Foreskin keratinocyte (primary cell): ENCODE measurements at places on chromosomes 13 and 19. TPM values are rescaled to one million over a fixed set of nuclear protein-coding genes. Genes with fewer than 3 reads are reported as not detected.

The NLRP11 gene
- not detected in 2 replicates for total RNA-seq

The C13orf46 gene
- not detected in 2 replicates for total RNA-seq

The PRR36 gene
- total RNA-seq = 0.03 TPM in 1 of 2 replicates, not detected in the other

The IGFL3 gene
- 2.3 and 5.2 TPM in 2 replicates for total RNA-seq

The DIAPH3 gene
- 20.1 and 27.2 TPM in 2 replicates for total RNA-seq

The EVI5L gene
- total RNA-seq = 11.4 and 13.7 TPM in 2 replicates

The DPRX gene
- not detected in 2 replicates for total RNA-seq

The SCN1B gene
- 0.21 and 0.48 TPM in 2 replicates for total RNA-seq

GRCh38 chr13:44422755-44423643 lies 49.4 kb downstream of the SERP2 start:
- no peak for DNase-seq

- DNase-seq = no peak
These were observed 381.0 kb downstream of the TSHZ3 start for GRCh38 chr19:30968210-30968609.

- DNase-seq = peak; percentile 3
These were observed 789.1 kb downstream of the GPC5 start for GRCh38 chr13:92187378-92187989.

GRCh38 chr19:8210421-8211101 lies 1.4 kb downstream of the CERS4 start:
- no peak for DNase-seq

GRCh38 chr19:57527136-57527881 lies at the start of gene ZNF549:
ZNF549 (plus strand) TSS chr19:57527356; CDS start chr19:57527574, 218 bp downstream.
- DNase-seq = peak; percentile 93

- no peak for DNase-seq
These were observed 18.5 kb downstream of the KLHL26 start for GRCh38 chr19:18655173-18655844.

DNA sequence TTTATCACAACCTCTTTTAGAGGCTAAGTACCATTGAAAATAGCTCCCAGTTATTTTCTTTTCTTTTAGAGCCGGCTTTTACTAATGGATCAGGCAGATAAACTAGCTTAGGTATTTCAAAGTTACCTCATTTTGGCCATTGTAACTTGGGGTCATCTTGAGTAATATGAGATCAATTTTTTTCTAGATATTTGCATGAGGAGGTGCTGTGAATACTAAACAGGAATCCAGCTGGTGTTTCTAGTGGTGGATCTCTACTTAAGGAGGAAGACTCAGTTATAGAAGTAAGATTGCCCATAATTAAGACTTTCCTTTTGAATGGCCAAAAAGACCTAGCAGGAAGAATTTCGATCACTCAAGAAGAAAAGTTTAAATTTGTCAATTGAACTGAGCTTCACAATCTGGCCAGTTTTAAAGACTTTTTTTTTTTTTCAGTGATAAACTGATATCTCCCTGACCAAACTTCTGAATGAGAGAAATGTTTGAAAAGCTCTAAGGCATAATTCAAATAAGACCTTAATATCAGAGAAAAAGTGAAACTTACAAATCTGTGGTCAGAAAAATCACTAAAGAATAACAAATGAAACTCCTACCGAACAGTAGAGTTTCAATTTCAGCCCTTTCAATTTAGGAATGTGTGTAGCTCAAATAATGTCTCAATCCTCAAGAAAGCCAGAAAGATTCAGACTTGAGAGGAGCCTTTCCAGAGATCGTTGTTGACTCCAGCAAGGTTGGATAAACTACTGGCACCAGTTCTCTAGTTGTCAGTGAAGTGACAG lies 11.6 kb upstream of the NAA16 start:
- DNase-seq = no peak

- peak; percentile 53 for DNase-seq
These were observed 102.6 kb upstream of the TSHZ3 start for GRCh38 chr19:31451686-31452330.

GRCh38 chr19:3771000-3771905 lies 775 bp downstream of the RAX2 start:
- DNase-seq = no peak

DNA sequence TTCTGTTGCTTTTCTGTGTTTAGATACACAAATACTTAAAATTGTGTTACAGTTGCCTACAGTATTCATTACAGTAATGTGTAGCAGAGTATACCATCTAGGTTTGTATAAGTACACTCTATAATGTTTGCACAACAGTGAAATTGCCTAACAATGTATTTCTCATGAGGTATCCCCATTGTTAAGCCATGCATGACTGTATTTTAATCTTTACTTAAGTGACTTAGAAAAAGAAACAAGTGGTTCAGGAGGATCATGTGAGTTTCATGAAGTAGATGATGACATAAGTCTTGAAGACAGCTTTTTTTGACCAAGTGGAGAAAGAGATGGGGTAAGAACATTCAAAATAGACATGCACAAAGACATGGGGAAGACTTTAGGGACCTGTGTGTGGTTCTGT lies 8.4 kb upstream of the KCTD4 start:
- peak; percentile 44 for DNase-seq

DNA sequence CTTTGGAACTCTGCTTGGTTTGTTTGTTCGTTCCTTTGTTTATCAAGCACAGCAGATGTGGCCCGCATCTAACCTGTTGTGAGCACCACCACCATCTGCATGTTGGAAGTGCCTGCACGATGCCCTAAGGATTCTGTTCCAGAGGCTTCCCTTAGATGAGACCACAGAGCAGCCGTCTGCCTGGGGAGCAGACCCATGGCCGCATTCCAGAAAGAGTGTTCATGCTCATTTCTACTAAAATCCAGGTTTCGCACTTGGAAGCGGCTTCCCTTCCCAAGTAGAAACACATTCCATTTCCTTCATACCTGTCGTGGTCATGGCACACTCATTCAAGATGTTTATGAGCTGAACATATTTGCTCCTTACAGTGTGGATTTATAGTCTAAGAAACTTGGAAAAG lies 27.2 kb downstream of the COL4A2 start:
- DNase-seq = peak; percentile 88

DNA sequence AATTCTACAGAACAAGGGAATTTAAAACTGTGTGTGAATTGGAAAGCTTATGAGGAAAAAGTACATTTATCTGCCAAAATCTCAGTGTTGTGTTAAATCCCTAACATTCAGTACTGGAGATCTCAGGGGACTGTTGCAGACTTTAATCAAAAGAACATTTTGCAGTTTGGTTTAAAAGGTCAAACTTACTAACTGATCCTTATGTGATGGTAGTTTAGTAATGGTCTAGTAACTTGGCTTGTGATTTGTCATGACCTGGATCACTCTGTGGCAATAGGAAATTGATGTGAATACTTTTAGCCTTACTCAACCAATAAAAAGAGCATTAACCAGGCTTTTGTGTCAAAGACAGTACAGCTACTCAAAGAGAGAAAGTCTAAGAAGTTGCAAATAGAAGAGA lies 862.1 kb upstream of the MIR17HG start:
- peak; percentile 76 for DNase-seq

- DNase-seq = no peak
These were observed 15.2 kb downstream of the ERFL start for GRCh38 chr19:41912899-41913537.

DNA sequence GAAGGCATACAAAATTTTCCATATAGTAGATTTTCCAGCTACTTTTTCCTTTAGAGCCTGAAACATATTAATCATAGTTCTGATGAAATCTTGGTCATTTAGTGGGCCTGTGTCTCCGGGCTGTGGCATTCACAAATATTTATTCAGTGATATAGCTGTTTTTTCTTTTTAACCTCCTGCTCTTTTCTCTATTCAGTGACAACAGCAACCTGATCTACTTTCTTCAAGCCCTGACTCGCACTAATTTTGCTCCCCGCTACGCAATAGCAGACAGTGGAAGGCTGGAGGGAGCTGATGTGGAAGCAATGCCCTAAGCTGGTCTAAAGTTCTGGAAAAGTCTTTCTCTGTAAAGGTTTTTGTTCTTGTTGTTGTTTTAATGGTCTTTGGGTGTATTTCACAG lies 289.7 kb downstream of the SLITRK6 start:
- DNase-seq = peak; percentile 72

- no peak for DNase-seq
These were observed 935 bp downstream of the ARID3A start for GRCh38 chr19:926589-927350.

DNA sequence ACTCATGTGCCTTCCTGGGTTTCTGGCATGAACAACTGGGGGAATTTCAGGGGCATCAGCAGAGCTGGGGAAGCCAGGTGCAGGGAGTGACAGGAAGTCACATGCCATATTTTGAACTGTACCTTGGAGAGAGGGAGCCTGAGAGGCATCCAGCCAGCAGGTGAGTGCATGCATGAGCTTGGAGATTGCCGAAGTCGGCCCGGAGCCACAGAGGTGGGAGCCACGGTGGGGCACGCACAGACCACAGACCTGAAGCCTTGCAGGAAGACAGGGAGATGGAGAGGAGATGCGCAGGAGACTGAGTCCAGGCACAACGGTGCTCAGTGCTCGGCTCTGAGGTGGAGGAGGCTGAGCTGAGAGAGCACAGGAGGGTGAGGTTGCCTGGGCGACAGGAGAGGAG lies 55.1 kb downstream of the CDADC1 start:
- DNase-seq = peak; percentile 7

DNA sequence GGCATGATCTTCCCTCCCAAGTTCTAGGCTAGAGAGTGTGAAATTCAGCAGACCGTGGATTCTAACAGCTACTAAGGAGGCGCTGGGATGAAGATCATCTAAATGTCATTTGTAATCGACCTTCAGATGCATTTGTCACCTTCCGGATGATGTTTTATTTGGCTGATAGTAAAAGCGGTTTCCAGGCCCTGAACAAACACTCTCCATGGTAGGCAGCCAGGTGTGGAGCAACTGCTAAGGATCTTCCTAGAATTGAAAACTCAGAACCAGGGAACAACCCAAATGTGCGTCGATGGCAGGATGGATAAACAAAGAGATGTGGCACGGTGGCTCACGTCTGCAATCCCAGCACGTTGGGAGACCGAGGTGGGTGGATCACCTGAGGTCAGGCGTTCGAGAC lies 107.2 kb upstream of the CACNA1A start:
- no peak for DNase-seq

GRCh38 chr13:31891472-31891871 lies 140.1 kb upstream of the FRY start:
- peak; percentile 42 for DNase-seq

GRCh38 chr13:47066226-47066625 lies 169.4 kb upstream of the HTR2A start:
- DNase-seq = no peak

- no peak for DNase-seq
These were observed 174.6 kb downstream of the ITGBL1 start for GRCh38 chr13:101626925-101627555.

DNA sequence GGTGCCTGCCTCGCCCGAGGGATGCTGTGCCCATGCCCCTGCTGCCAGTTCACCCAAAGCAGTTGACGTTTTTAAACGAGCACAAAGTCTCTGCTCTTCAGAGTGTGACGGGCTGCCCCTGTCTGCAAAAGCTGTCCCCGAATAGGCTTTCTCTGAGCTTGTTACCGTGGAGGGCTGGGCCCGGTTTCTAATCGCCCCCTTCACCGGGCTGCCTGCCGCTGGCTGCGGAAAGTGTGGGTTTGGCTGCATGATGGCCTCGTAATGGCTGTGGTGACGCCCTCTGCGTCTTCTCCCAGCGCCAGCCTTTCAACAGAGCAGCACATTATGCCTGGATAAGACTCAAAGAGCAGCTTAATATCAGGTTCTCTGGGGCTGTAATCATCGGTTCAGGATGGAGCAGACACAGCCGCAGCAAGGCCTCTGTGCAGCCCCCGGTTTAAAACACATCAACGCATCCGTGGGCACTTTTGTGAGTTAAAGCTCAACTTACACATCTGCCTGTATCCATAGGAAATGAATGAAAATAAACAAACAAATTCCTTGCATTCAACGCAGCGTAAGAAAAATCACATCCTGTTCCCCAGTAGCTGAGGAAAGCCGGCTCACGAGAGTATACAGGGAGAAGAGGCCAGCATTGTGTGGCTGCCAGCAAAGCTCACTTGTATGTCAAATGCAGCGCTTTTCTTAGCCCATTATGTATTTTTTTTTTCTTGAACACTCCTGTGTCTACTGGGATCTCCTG lies 166.4 kb upstream of the SOX1 start:
- DNase-seq = no peak

GRCh38 chr13:97302611-97303010 lies 80.5 kb downstream of the MBNL2 start:
- DNase-seq = no peak

DNA sequence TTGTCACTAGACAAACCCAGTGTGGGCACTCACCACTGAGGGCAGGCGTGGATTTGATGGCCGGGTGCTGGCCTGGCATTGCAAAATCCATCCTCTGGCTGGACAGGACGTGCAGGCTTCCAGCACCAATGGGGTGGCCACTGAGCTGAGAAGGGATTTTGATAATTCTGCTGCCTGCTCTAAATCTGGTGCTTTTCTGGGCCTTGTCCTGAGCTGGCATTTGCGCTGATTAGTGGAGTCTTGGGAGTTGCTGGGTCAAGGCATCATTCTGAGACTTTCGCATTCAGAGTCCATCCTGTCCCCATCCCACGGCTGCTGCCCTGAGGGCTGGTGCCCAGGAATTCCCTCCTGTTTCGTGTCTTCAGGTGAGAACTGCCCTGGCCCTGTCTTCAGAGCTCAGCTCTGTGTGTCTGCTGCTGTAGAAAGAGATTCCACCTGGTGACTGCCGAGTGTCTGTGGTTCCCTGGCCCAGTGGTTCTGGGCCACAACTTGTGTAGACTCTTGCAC lies 65.9 kb upstream of the MCF2L start:
- no peak for DNase-seq

DNA sequence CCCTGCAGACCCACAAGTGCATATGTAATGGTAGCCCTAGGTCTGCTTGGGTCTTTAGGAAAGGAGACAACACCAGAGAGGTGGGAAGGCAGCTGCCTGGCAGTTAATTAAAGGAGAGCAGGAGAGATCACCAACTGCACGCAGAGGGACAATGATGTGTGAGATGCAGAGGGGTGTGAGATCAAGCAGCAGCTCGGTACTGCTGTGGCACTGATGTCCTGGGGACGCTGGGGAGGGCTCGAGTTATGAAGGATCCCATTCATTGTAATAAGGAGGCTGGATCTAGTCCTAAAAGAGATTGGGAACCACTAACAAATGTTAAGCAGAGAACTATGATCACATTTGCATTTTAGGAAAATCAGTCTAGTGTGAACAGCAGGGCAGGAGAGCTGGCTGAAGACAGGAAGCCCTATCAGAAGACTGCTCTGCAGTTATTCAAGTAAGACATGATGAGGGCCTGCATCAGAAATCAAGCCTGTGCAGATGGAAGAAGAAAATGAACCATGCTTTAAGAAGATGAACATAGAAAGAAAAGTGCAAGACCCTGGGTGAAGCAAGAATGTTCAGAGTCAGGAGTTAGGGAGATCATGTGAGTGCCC lies 80.4 kb downstream of the DLEU7 start:
- no peak for DNase-seq

- DNase-seq = no peak
These were observed 3.1 kb downstream of the SOX21 start for GRCh38 chr13:94709001-94709834.

DNA sequence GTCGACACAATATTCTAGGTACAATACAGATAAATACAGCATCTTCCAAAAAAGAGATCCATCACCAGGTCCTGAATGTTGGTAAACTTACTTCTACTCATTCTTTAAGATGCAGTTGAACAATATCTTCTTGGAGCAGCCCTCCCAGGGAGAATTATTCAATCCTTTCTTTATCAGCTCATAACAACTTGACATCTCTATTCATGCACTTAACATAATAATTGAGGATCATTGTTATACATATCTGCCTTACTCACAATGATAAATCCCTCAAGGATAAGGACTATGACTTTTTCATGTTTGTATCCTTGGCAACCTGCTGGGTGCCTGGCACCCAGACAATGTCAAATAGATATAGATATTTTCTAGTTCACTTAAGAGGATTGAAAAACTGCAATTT lies 219.5 kb downstream of the POU4F1 start:
- DNase-seq = no peak
